ENCODE measurements at places on chromosomes 3 and 15.

DNA sequence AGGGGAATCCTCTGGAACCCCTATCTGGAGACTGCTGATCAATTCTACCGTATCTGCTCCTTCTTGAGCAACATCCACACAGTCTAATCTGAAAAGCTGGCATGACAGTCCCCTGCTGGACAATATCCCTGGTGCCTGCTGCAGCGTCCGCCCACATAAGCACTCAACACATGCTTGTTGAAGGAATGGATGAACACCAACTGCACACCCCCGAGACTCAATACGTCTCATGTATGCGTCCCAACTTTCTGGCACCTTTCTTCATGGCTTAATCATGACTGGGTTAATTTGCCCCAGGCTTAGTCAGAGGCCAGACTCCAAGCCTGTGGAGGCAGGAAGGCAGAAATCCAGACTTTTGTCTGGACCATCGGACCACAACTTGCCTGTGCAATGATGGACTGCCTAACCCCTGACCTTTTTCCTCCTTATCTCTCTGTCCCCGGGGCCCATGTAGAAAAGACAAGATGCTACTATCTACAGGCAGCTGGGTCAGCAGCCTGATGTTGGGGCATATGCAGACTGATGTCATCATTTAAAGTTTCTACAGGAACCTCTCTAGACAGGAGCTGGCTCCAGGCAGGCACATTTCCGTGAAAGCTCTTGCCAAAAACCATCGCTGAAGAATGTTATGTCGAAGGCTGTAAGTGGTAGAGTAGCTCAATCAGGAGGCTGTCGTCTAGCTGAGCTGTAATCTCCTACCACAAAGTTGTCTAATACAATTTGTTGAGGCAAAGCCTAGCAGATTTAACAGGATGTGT, 114.1 kb upstream of the TPM1 start:
- no peak for DNase-seq

DNA sequence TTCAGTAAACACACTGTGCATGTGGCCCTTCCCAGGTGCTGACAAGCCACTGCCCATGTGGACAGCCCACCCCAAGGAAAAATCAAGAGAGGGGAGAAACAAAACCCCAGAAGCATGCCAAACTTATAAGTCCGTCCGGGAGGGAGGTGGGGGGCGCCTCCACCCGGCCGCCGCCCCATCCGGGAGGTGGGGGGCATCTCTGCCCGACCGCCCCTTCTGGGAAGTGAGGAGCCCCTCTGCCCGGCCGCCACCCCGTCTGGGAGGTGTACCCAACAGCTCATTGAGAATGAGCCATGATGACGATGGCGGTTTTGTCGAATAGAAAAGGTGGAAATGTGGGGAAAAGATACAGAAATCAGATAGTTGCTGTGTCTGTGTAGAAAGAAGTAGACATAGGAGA, 53.8 kb upstream of the C2CD4B start:
- no peak for DNase-seq

- DNase-seq, result no peak
Measured at GRCh38 chr15:83587091-83587490, 66.8 kb upstream of the ADAMTSL3 start.

DNA sequence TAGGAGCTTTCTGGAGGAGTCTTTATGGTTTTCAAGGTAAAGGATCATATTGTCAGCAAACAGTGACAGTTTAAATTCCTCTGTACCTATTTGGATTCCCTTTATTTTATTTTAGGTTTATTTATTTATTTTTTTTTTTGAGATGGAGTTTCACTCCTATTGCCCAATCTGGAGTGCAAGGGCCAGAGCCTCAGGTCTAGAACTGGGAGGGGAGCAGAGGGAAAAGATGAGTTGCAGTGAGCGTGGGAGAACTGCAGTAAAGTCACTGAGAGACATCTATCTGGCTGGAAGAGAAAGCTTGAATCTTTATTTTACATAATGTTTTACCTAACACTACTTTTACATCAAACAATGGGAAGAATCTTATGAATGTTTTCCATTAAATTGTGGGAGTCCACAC, 49.5 kb upstream of the GK5 start:
- no peak for DNase-seq

Data from activated CD4-positive, alpha-beta T cell treated with anti-CD3 and anti-CD28 coated beads for 48 hours (primary cell).